Smooth muscle cell of the umbilical artery (primary cell): ENCODE measurements at places on chromosomes 2 and 18. TPM values are rescaled to one million over a fixed set of nuclear protein-coding genes. Genes with fewer than 3 reads are reported as not detected.

Gene AMER3
- total RNA-seq = not detected in 2 replicates

Gene B3GNT7
- total RNA-seq = under 0.01 and 0.60 TPM in 2 replicates

Gene FAP
- 272 and 526 TPM in 2 replicates for total RNA-seq

Gene MAP3K19
- total RNA-seq = not detected in 2 replicates

Gene SERPINB11
- not detected in 2 replicates for total RNA-seq

Gene CNRIP1
- 16.3 and 21.1 TPM in 2 replicates for total RNA-seq

Gene MC4R
- not detected in 2 replicates for total RNA-seq

Gene DNAH7
- 0.28 and 0.30 TPM in 2 replicates for total RNA-seq
